Bronchus fibroblast of lung (primary cell): ENCODE measurements at places on chromosomes 2 and 18. TPM values are rescaled to one million over a fixed set of nuclear protein-coding genes. Genes with fewer than 3 reads are reported as not detected.

Gene PTRHD1
- 34.6 and 36.3 TPM in 2 replicates for total RNA-seq

Gene HOXD1
- total RNA-seq: not detected in 2 replicates

Gene CDCA7
- 29.3 and 33.8 TPM in 2 replicates for total RNA-seq

Gene TEKT4
- total RNA-seq: not detected in 2 replicates

Gene PPIL3
- total RNA-seq: 44.2 and 55.6 TPM in 2 replicates

Gene MYO1B
- 41.3 and 47.6 TPM in 2 replicates for total RNA-seq

Gene UBE2F
- 60.4 and 66.7 TPM in 2 replicates for total RNA-seq

Gene CFAP210
- total RNA-seq: not detected in 2 replicates

Gene PPP1R1C
- 0.15 and 0.34 TPM in 2 replicates for total RNA-seq

Gene CD207
- total RNA-seq: not detected in 2 replicates

Gene UGT1A6
- not detected in 2 replicates for total RNA-seq

Gene DQX1
- not detected in 2 replicates for total RNA-seq
